ENCODE measurements at places on chromosomes 2 and 18.

DNA sequence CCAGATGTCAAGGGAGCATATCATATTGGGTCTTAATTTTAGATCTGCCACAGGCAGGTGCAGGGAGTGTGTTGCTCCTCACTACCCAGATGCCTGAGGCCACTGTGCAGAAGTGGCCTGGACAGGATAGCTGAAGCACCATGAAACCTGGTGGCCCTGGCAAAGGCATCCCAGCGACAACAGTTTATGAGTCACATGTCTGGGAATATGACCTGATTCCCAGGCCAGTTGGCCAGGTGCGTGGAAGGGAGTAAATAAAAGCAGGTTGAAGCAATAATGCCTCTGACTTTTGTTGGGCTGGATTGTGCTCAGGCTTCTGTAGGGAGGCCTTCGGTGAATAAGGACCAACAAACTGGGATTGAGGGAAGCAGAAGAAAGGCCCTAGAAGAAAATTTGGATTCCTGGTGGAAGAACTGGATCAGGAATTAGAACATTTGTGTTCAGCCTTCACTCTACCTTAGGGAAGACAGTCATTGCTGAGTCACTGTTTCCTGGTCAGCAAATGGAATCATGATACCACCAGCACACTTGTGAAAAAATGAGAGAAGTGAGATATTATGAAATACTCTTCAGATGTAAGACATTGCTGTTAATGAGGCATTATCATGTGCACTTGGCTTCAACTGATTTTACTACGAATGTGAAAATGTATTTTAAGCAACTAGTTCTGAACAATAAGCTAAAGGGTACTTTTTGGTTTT lies 78.4 kb upstream of the ZNF516 start:
- peak; percentile 82 for DNase-seq

GRCh38 chr2:26493566-26493965 lies 15.6 kb upstream of the OTOF start:
- DNase-seq = peak; percentile 45

DNA sequence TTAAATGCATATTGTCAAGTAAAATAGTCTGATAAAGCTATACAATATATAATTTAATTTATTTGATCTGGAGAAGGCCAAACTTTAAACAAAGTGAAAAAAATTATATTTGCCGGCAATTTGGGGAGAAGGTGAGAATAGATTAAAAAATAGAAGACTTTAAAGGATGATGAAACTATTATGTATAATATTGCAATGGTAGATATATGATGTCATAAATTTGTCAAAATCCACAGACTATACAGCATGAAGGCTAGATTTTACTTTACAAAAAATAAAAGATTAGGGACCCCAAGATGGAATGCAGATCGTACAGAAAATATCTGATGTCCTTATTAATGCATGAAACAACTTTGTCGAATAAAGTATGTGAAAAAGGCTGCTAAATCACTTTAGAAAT lies 67.3 kb upstream of the MAL start:
- DNase-seq = no peak

DNA sequence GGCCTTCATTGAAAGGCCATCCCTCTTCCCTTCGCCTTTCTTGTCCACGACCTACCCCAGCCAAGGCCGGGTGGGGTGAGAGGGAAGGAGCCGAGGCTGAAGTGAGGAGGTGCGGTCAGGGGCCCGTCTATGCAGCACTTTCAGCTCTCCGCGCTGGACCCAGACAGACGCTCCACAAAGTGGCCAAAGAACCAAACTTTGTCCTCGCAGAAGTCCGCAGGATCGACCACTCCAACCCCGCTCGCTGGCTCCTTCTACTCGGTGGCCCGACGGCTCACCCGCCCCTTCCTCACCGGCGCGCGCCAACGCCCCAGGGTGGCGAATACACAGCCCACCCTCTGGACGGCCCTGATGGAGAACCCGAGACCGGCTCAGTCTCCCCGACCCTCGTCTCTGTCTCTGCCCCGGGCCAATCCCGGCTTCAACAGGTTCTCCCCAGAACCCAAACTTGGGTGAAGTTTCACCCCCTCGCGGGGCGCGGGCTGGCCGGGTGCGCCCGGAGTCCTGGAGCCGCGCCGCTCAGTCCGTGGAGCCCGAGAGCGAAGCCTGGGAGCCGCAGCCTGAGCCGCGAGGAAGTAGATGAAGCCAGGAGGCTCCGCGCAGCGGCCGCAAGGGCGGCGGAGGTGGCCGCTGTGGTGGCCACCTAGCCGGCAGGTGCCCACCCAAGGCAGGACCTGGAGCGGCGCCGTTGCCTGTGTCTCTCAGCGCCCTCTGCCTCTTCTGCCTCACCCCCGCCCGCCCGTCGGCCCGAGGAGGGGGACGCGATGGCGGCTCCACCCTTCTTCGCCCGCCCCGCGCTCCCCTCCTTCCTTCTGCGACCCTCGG lies 26.7 kb upstream of the ALPP start:
- DNase-seq = no peak

- no peak for DNase-seq
Measured at GRCh38 chr2:241329669-241330615, 14.2 kb downstream of the SEPTIN2 start.

GRCh38 chr2:6148882-6149281 lies 456.7 kb downstream of the SOX11 start:
- no peak for DNase-seq

DNA sequence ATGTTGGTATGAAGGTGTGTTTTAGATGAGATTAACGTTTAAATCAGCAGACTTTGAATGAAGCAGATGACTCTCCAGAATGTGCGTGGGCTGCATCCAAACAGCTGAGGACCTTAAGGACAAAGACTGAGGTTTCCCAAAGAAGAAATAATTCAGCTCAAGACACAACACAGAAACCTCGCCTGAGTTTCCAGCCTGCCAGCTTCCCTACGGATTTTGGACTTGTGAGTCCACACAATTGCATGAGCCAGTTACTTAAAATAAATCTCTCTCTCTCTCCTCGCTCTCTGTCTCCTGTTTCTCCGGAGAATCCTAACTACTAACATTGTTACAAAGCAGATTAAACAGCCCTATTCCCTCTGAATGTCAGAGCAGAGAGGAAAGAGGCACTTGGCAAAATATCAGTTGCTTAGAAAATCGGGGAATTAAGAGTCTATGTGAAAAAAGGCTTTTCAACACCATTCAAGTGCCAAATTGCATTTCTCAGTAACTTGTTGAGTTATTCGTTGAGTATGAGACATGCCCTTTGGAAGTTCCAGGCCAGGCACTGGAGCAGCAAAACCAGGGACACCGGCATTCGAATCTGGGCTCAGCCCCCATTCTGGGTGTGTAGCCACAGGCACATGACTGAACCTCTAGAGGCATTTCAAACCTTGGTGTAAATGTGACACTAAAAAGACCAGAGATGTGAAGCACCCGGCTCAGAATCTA lies 174.6 kb upstream of the PID1 start:
- no peak for DNase-seq

DNA sequence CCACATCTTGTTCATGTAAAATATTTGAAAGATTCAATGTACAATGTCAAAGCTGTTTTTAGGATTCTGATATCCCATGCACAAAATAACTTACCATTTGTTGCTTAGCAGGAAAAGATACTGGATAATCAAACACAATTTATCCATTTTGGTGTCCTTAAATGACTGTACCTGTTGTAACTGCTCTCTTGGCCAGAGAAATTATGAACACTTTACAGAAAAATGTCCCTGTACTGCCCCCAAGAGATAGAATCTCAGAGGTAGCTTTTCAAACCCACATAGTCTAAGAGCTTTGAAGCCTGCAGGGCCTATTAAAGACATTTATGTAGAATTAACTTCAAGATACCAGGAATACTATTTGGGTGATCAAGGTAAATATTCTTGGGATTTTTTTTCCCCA lies 12.2 kb upstream of the ME2 start:
- peak; percentile 32 for DNase-seq

Measured in NB4 (cell line).